Bladder microvascular endothelial cell (primary cell): ENCODE measurements at places on chromosomes 2 and 18. TPM values are rescaled to one million over a fixed set of nuclear protein-coding genes. Genes with fewer than 3 reads are reported as not detected.

GORASP2 gene
- 16.8 and 25.4 TPM in 2 replicates for total RNA-seq

C2orf78 gene
- not detected in 2 replicates for total RNA-seq

TMEFF2 gene
- under 0.01 and 0.06 TPM in 2 replicates for total RNA-seq

SAG gene
- not detected in 2 replicates for total RNA-seq

VWA3B gene
- not detected in 2 replicates for total RNA-seq

ANKRD30B gene
- total RNA-seq = not detected in 2 replicates

FSIP2 gene
- total RNA-seq = under 0.01 and 0.44 TPM in 2 replicates

RAX gene
- not detected in 2 replicates for total RNA-seq

MEP1B gene
- total RNA-seq = 0.25 TPM in 1 of 2 replicates, not detected in the other

BMP10 gene
- not detected in 2 replicates for total RNA-seq

DSG1 gene
- total RNA-seq = not detected in 2 replicates

FLACC1 gene
- 0.49 and 1.3 TPM in 2 replicates for total RNA-seq

SIGLEC15 gene
- total RNA-seq = 0.06 TPM in 1 of 2 replicates, not detected in the other

OR6B2 gene
- total RNA-seq = not detected in 2 replicates

GKN2 gene
- not detected in 2 replicates for total RNA-seq

REL gene
- 5.7 and 35.9 TPM in 2 replicates for total RNA-seq

HOXD13 gene
- total RNA-seq = not detected in 2 replicates

NGEF gene
- total RNA-seq = 0.16 and 0.19 TPM in 2 replicates

INHA gene
- total RNA-seq = not detected in 2 replicates

IL36RN gene
- not detected in 2 replicates for total RNA-seq

TGFA gene
- 0.32 and 52.2 TPM in 2 replicates for total RNA-seq

NMS gene
- total RNA-seq = not detected in 2 replicates

MPP4 gene
- 4.2 and 4.7 TPM in 2 replicates for total RNA-seq

DSC2 gene
- total RNA-seq = 0.13 and 0.49 TPM in 2 replicates

AFG3L2 gene
- total RNA-seq = 25.6 and 39.6 TPM in 2 replicates

ACTG2 gene
- 0.81 TPM in 1 of 2 replicates, not detected in the other for total RNA-seq

ALK gene
- not detected in 2 replicates for total RNA-seq

PXDN gene
- total RNA-seq = 415 and 652 TPM in 2 replicates

BBS5 gene
- 1.6 and 3.6 TPM in 2 replicates for total RNA-seq

LAMA1 gene
- total RNA-seq = 0.32 and 0.38 TPM in 2 replicates

REG1B gene
- total RNA-seq = not detected in 2 replicates

OST4 gene
- 391 and 400 TPM in 2 replicates for total RNA-seq

GALNT5 gene
- total RNA-seq = under 0.01 and 0.06 TPM in 2 replicates

PLGLB2 gene
- total RNA-seq = 0.65 and 2.4 TPM in 2 replicates

SGPP2 gene
- not detected in 2 replicates for total RNA-seq

ADAM23 gene
- total RNA-seq = 1.1 and 3.2 TPM in 2 replicates
